SJSA1 (cell line): ENCODE measurements at places on chromosomes 7 and 10. TPM values are rescaled to one million over a fixed set of nuclear protein-coding genes. Genes with fewer than 3 reads are reported as not detected.

Gene CC2D2B
- total RNA-seq, result 0.08 TPM in 1 of 2 replicates, not detected in the other

DNA sequence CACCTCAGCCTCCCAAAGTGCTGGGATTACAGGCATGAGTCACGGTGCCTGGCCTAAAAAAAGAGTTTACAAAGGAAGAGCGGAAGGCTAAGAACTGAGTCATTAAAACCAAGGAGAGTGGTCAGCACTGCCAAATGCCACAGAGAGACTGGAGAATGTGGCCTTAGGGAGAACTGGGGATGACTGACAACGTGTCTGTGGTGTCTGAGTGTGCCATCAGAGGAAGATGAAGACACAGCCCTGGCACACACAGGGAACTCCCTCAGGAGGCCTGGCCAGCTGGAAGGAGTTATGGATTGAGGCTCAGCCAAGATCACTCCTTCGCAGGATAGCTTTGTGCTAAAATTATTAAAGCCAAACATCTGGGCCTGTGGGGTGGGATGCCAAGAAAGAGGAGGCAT is 3.9 kb upstream of the INA start:
- DNase-seq, result peak; percentile 94
- no peaks in the 10 kb centered on the region for H3K36me3 ChIP-seq
- peaks cover 25% of the 10 kb centered on the region for H3K4me1 ChIP-seq
- 0 out of 2 replicates have a peak overlapping the region, but pooled peaks have one; percentile 4 for H3K27ac ChIP-seq
- H3K4me3 ChIP-seq, result no peak overlapping the region
- H3K27me3 ChIP-seq, result peaks cover 26% of the 10 kb centered on the region

- no peak overlapping the region for H3K27ac ChIP-seq
- H3K4me1 ChIP-seq, result peaks cover 35% of the 10 kb centered on the region
- H3K4me3 ChIP-seq, result no peak overlapping the region
- H3K36me3 ChIP-seq, result no peaks in the 10 kb centered on the region
- DNase-seq, result no peak
- no peaks in the 10 kb centered on the region for H3K27me3 ChIP-seq
Observed at GRCh38 chr7:94350734-94351133, 44.0 kb upstream of the COL1A2 start.

DNA sequence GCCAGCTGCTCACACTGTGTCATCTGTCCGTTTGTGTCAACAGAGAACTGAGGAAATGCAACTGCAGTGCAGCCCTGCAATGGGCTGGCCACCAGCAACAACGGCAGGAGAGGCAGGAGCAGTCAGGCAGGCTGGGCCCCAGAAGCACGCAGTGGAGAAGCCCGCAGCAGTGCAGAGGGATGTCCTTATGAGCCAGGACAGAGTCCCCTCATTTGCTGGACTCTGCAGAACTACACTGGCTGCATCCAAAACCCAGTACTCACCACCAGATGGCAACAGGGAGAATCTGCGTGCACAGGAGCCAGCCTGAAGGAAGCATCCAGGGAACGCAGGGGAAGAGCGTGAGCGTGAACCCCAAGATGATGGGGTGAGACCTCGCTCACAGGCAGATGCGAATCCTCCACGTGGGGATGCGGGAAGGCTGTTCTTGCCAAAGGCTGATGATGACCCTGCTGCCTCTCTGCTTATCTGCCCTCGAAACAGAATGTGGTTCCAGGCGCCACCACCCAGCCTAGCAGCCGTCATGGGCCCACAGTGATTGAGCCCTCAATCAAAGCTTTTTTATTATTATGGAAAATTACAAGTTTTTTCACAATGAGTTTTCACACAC is 232.1 kb downstream of the PTPRN2 start:
- H3K27me3 ChIP-seq, result no peaks in the 10 kb centered on the region
- no peaks in the 10 kb centered on the region for H3K4me1 ChIP-seq
- DNase-seq, result peak; percentile 30
- H3K27ac ChIP-seq, result no peak overlapping the region
- H3K4me3 ChIP-seq, result no peak overlapping the region

GRCh38 chr10:91415816-91416215 is 5.7 kb downstream of the HECTD2 start:
- no peak overlapping the region for H3K27ac ChIP-seq
- H3K36me3 ChIP-seq, result no peaks in the 10 kb centered on the region; the same call in 1 of the 2 replicates
- H3K4me1 ChIP-seq, result peaks cover 30% of the 10 kb centered on the region
- no peaks in the 10 kb centered on the region for H3K27me3 ChIP-seq
- H3K4me3 ChIP-seq, result no peak overlapping the region
